ENCODE measurements at places on chromosomes 2 and 18. TPM values are rescaled to one million over a fixed set of nuclear protein-coding genes. Genes with fewer than 3 reads are reported as not detected.

Gene TGOLN2
- 122 TPM for polyA plus RNA-seq

- no peak for DNase-seq
Measured at GRCh38 chr2:142165790-142166189, 35.0 kb upstream of the LRP1B start.

- no peak for DNase-seq
Measured at GRCh38 chr2:47309952-47310800, 92.8 kb upstream of the MSH2 start.

DNA sequence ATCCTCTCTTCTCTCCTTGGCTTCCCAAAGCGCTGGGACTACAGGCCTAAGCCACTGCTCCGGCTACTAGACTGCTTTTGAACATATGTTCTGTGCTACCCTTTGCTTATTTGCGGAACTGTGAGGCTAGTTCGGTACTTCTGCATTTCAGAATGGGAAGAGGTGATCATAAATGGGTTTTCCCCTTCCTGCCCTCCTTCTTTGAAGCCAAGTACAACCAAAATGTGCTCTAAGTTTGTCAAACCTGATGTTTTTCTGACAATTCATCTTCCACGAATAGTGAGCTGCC lies 1.7 kb upstream of the ESCO1 start:
- DNase-seq, result no peak

DNA sequence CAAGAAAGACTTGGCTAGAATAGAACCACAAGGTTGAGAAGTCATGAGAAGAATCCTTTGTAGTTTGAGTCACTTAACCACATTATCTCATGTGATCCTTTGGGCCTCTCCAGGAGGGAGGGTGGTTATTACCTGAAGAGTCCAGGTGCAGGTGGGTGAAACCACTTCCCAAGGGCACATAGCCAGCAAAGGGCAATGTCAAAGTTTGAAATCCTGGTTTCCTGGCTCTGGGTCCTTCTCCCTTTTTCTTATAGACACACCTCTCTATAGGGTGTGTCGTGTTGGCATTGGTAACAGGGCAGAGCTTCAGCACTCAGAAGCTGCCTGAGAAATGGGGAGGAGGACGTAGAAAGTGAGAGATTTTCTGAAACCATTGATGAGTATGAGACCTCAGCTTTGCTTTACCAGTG lies 137.9 kb downstream of the MGAT5 start:
- no peak for DNase-seq

All from left renal pelvis (tissue), 4 donors.